ENCODE measurements at places on chromosomes 4 and X.

GRCh38 chrX:129726307-129727111, 12.3 kb upstream of the XPNPEP2 start:
- DNase-seq = peak; percentile 62

DNA sequence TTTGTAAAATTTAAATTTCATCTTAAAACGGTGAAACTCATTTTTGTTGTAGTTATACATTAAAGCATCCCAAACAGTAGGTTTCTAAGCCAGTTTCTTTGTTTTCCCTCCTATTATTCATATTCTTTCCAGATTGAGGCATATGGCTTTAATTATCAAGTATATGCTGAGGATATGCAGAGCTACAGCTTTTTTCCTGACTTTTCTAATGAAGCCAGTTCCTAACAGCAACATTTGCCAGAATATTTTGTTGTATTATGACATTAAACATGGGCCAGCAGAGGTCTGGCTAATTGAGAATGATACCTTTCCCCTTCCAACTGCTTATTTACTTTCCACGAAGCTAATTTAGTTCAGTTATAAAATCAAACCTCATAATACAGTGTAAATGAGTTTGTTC, 75.3 kb downstream of the SLIT2 start:
- no peak for DNase-seq

DNA sequence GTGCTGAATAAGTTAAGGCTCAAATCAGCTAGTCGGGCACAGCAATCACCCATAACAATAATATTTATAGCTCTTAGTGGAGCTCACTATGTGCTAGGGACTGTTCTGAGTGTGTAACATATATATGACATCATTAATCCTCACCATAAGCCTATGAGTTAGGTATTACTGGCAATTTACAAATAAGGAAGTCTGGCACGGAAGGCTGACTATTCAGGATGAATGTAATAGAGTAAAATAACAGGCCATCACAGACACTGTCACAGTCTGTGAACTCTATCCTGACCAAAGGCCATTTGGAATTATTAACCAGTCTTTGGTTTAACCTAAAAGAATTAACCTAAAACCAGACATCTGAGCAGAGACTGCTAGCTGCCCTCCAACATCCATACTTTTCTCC, 119.3 kb downstream of the C4orf51 start:
- DNase-seq = no peak

- DNase-seq = no peak
Observed at GRCh38 chr4:108203377-108203776, 34.6 kb upstream of the LEF1 start.

DNA sequence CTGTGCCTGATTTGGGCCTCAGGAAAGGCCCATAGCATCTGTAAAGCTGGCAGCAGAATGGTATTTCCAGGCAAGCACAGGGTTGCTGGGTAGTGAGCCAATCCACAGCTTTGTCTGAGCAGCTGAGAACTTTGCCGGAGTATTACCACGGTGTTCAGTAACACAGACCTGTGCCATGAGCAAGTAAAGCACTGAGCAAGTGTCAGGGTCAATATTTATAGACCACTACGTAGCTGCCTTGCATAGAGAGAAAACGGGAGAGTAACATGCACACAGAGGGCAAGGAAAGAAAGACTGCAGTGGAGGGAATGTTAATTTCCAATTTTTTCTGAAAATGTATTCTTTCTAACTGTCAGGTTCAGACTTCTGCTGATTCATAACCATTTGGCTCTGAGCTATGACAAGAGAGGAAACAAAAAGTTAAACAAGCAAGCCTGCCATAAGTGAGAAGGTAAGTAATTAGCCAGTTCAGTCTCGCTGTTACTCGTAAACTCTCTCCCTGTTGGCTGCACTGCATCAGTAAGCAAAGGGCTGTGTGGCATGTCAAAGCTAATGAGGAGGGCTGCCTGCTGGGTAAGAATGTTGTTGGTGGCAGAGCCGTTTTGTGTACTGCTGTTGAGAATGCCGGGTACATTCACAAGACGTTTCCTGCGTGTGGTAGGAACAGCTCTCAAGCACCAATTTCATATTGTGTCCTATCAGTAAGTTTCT, 238.1 kb downstream of the BMPR1B start:
- no peak for DNase-seq

- peak; percentile 75 for DNase-seq
Observed at GRCh38 chrX:39813631-39814277, 284.0 kb downstream of the BCOR start.

- no peak for DNase-seq
Observed at GRCh38 chr4:173782660-173783059, 252.6 kb upstream of the HAND2 start.

GRCh38 chrX:9227276-9227675, 193.3 kb upstream of the FAM9B start:
- DNase-seq = no peak

GRCh38 chr4:133151691-133152329, 2.7 kb downstream of the PCDH10 start:
- no peak for DNase-seq

DNA sequence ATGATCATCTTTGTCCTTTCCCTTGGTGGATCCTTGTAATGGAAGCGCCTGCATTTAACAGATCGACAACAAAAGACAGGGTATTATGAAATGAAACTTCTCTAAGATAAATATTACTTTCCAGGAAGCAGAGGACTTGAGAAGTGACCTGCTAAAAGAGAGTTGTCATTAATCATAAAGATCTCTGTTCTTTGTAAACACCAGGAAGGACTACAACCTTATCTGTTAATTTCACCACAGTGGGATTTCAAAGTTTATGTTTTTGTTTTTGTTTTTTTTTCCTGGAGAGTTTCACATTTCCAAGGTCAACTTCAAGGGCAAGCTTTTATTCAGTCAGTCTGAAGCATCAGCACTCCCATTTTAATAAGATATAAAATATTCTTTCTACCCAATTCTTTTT, 170.9 kb downstream of the RCHY1 start:
- DNase-seq = no peak

GRCh38 chr4:151407466-151408379, 1.3 kb upstream of the FHIP1A start:
- DNase-seq = no peak

- DNase-seq = no peak
Observed at GRCh38 chr4:108881986-108882385, 119.1 kb upstream of the ETNPPL start.

DNA sequence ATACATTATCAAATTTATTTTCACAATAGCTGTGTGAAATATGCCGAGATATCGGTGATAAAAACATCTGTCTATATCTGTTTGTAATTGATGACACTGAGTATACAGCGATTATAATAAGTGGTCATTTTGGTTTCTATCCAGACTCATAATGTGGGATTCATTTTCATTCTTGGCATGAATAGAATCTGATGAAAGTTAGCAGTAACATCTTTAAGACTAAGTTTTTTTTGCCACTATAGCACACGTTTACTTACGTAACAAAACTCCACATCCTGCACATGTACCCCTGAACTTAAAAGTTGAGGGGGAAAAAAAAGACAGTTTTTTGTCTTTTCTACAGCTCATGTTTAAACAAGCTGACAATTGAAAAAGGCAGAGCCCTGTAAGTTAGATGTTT, 86.4 kb downstream of the PPA2 start:
- no peak for DNase-seq

DNA sequence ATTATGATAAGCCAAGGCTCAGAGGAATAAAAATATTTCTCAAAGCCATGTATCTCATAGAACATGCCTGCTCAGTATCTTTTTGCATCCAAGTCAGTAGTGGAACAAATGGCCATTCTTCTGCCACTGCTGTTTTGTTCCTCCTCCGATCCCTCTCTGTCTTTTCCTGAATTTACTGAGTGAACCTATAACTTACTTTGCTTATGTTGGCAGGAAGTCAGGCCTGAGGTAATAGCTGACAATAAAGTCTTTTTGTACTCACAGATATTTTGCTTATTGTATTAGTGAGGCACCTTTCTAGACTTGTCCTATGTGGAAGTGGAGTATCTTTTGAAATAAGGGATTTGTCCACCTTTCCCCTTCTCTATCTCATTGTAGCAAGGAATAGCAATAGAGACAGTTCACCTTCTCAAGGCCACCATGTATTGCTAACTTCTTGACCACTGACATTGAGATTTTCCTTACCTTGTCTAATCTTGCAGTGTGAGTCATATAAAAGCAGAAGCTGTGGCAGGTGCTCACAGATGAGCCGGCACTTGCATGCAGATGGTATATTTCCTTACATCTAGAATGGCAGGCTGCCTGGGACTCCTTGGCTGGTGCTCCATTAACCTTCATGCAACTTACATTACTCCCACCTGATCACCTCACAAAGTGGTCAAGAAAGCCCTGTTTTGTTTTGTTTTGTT, 68.2 kb downstream of the AGTR2 start:
- DNase-seq = no peak

DNA sequence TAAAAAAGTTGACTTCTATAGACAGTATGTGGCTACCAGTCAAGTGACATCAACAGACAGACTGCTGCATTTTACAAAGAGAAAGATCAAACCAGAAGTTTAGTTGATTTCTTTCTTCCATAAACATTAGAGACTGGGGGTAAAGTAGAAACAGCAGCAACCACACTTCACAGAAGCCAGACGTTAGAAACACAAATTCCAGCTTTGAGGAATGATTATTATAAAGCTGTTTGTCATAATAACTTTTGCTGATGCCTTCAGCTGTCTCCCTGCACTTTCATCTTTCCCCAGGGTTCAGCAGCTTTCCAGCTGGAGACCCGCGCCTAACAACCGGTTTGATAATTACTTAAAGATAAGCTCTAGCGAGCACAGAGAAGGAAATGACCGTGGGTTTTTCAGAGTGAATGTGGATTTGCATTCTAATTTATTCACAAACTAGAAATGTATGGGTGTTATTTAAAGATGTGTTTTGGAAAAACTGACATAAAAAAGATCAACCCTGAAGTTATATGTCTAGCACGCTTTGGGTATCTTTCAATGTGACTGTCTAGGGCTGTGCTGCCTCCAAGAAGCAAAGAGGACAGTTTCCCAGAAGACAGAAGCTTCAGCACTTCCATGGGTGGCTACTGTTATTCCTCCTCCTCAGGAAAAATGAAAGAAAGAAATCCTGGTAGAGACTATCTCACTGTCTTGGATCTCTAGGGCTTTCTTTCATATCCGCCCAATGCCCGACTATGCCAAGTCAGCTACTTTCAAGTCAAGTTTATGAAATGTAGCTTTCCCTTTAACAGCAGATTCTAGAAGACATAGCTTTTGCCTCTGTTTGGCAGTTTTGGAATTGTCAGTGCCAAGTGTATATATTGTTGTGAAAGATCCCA, 15.0 kb upstream of the ENAM start:
- DNase-seq = no peak

DNA sequence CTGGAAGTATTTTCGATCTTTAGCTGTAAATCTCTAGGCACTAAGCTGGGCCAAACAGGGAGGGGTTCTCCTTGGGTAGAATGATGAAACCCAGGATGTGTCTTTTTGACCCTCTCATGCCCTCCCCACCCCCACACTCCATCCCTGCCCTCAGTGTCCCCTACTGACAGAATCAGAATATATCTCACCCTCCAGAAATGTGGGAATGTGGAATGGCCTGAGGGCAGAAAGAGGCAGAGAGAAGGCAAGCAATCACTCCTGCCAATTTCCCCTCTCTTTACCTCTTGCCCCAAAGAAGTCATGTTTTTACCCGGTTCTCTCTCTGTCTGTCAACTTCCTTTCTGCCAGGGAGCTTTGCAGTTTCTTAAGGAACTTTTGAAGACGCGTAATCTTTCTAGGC, 34.4 kb downstream of the RAP2C start:
- no peak for DNase-seq

- DNase-seq = no peak
Observed at GRCh38 chr4:122146652-122147051, 5.5 kb upstream of the BLTP1 start.

DNA sequence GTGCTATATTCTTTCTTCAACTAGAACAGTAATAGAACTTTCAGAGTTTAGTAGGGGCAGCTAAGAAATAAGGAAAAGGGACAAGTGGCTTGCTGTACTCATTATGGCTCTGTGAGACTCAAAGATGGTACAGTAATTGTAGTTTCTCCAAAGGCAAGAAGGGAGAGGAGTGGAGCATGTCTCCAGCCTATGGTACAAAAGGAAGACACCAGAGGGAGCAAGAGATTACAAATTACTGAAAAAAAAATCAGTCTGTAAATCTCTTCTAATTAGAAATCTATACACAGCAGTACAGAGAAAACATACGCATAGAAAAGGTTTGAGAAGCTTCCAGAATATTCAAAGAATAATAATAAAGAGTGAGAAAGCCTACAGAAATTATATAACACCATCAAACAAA, 61.4 kb downstream of the KLHL4 start:
- DNase-seq = no peak

- no peak for DNase-seq
Observed at GRCh38 chr4:107034996-107035818, 906 bp downstream of the DKK2 start.

DNA sequence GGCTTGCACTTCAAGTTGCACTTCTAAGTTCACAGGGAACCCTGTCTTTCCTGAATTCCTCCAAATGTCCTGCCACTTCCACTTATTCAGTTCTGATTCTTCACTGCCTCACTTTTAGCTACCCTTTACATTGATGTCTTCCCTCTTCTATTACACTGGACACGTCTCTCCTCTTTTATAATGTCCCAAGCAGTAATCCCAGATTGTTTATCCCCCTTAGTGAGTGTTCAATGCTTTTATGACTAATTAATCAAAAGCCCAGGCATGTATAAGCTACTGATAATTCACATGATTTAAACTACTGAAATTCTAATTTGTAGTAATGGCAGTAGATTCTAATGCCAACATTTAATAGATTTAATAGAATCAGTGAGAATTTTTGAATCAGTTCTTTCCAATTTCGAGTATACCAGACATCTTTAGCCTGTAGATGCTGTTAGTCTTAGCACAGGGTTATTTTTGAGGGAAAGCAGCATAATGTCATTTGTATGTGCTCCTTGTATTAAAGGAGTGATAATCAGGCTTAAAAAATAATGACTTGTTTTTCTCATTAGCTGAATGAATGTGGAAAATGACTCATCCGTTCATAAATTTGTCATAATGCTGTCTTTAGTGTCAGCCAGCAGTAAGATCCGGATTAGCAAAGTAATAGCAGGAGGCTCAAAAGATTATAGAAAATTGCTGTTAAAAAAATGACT, 703.1 kb downstream of the CENPC start:
- no peak for DNase-seq

- DNase-seq = no peak
Observed at GRCh38 chr4:1379801-1380331, 26.4 kb downstream of the NKX1-1 start.

DNA sequence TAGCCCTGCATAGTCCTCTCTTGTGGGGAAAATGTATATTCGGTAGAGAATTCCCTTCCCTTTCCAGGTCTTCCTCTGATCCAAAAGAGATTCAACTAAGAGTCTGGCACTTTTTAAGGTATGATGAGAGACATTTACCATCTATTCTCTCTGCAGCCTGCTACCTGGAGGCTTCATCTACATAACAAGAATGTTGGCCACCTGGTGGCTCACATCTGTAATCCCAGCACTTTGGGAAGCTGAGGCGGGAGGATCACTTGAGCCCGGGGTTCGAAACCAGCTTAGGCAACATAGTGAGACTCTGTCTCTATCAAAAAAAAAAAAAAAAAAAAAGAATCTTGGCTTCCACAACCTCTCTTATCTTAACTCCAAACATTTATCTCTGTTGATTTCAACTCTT, 40.4 kb upstream of the NOCT start:
- no peak for DNase-seq
